ENCODE measurements at places on chromosomes 3 and 15.

- peak; percentile 93 for DNase-seq
Measured at GRCh38 chr3:3200632-3201212, 21.2 kb upstream of the CRBN start.

DNA sequence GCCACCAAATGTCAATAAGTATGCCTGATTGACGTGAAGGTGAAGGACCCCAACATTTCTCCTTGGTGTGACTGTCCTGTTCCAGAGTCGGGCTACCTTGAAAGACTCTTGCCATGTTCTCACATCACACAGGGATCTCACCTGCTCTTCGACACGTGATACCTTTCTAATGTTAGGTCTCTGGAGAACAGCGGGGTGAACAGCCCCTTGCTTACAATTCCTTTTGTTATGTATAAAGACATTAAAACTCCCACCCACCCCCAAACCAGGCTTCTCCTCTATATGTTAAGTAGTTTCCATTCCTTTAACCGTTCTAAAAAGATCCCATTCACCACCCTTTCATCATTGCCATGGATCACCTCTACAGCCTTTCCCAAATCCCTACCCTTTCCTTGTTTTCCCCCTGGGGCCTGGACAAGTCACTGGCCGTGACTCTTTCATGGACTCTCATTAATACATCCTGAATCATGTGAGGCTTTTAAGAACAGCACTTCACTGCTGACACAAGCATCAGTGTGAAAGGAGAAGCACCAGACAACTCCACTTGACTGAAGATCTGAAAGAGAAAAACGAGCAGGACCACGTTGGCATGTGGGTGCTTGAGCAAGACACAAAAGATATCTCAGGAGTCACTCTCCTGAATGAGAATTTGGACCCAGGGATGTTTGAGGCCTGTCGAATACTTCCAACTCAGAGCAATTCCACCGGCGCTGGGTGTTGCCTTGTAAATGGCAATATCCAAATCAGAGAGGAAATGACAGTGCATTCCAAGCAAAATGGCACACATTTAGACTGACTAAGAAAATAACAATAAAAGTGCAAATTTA, 115.0 kb downstream of the FOXP1 start:
- DNase-seq = no peak

GRCh38 chr15:32718227-32718820, 520 bp downstream of the GREM1 start:
- no peak for DNase-seq

GRCh38 chr3:8481380-8481779, 20.2 kb upstream of the LMCD1 start:
- DNase-seq = no peak

DNA sequence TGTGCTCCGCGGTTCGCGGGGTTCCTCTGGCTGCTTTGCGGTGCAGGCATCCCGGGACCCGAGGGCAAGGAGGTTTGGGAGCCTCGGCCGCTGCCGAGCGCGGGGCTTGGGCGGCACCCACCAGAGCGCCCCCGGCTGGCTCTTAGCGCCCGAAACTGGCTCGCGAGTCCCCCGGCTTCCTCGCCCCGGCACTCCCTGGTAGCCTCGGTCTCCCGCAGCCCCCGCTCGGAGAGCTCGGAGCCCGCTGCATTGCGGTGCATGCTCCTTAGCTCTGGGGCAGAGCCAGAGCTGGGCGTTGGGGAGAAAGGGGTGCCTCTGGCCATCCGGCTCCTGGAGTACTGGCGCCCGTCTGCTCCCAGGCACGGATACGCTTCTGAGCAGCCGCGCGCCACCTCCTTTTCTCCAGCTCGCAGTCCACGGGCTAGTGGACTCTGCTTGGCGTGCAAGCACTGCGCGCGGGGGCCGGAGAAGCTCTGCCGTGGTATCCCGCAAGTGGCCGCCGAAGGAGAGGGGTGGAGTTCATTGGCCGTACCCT, 753 bp downstream of the EPHB1 start:
- no peak for DNase-seq

DNA sequence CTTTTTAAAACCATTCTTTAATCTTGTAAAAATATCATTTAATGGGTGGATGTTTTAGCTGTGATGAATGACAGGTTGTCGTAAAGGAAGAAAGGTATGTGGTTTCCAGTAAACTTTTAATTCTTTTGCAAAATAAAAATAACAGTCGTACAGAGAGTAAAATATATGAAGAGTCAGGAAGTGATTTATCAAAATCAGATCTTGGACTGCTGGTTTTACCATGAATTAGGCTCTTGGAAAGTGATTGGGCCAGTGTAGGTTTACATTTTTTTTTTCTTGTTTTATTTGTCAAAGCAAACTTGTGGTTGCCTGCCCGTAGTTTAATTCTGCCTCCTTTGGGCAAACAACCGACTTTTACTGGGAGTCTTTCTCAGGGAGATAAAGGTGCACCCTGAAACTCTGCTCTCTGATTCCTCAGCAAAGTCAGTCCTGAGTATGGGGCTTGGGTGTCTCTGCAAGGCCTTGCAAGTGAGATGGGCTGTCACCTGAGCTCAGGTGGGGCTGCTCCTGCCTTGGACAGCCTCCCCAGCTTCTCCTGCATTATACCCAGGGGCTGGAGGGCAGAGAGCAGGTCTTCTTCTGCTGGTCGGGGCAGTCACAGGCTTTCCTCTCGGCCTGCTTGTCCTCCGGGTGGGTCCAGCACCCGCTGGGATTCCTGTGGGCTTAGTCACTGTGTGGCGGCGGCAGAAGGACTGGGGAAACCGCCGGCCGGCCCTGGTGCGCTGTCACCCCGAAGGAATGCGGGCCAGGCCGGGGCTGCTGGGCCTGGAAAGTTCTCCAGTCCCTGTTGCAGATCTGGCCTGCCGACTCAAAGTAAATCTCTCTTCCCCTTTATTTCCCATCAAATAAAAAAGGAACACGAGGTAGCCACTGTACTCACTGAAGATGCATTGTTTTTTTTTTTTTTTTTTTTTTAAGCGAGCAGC, 79.0 kb downstream of the IGF1R start:
- peak; percentile 86 for DNase-seq

- DNase-seq = no peak
Measured at GRCh38 chr3:166285001-166285400, 447.8 kb upstream of the BCHE start.

DNA sequence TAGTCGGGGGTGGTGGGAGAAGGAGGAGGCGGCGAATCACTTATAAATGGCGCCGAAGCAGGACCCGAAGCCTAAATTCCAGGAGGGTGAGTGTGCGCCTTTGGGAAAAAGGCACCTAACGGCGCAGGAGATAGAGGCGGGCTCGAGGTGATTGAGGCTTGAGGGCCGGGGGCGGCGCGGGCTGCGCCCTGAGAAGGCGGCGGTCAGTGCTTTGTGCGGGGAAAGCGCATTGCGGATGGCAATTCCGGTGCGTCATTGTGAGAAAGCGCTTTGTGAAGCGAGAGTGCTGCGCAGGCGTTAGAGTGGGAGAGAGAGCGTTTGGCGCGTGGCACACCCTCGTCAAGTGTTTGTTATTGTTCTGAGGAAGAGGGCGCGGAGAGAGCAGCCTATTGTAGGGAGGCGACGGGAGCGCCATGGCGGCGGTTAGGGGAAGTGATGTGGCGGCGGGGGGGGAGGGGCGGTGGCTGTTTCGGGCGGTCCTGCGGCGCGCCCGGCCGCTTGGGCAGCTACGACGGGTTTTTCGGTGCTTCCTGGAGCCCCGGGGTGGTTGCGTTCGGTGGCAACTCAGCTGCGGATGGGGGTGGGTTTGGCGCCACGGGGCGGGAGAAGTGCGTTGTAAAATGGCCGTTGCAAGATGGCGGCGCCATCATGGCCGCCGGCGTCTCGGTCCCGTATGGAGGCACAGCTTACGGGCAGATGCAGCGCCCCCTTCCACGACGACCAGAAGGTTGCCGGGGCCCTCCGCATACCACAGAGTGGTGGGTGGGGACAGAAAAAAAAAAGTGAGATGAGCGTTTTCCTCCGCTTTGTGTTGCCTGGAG, 492 bp downstream of the MORF4L1 start:
- DNase-seq = peak; percentile 96

DNA sequence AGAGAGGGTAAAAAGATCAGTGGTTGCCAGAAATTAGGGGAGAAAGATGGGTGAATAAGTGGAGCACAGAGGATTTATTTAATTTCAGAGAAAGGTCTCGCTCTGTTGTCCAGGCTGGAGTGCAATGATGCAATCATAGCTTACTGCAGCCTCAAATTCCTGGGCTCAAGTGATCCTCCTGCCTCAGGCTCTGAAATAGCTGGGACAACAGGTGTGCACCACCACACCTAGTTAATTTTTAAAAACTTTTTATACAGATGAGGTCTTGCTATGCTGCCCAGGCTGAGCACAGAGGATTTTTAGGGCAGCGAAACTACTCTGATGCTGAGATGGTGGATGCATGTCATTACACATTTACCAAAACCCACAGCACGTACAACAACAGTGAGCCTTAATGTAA, 20.9 kb upstream of the TLE3 start:
- no peak for DNase-seq

GRCh38 chr3:135034891-135035440, 239.9 kb downstream of the EPHB1 start:
- DNase-seq = no peak

DNA sequence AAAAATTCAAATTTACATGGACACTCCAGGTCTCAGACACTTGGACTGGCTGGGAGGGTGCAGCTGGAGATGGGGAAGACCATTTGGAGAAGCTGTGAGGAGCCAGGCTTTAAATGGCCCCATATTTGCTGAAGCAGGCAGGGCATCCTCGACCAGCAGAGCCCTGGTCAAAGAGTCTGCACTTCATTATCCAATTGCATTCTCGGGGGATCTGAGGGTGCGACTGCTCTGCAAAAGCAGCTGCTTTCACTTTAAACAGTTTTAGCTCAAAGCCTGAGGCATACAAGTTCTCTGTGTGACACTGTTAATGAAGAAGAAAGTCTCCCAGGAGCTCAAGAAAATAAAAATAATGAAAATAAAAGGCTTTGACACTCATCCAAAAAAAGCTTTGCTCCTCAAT, 98.0 kb upstream of the SLC25A36 start:
- DNase-seq = no peak

DNA sequence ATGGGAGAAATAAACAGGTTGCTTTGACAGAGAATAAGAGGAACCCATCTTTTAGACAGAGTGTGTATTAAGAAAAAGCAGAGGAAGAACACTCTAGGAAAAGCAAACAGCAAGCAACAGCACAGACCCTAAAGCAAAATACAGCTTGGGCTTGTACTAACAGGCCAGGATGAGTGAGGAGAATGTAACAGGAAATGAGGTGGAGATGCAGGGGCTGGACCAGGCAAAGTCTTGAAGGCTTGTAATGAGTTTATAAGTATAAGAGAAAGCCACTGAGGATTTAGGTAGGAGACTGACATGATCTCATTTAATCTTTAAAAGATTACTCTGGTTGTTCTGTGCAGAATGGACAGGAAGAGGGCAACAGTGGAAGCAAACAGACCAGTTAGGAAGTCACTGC, 4.9 kb downstream of the UBR1 start:
- DNase-seq = no peak

GRCh38 chr15:100484443-100484842, 44.3 kb downstream of the CERS3 start:
- DNase-seq = no peak

DNA sequence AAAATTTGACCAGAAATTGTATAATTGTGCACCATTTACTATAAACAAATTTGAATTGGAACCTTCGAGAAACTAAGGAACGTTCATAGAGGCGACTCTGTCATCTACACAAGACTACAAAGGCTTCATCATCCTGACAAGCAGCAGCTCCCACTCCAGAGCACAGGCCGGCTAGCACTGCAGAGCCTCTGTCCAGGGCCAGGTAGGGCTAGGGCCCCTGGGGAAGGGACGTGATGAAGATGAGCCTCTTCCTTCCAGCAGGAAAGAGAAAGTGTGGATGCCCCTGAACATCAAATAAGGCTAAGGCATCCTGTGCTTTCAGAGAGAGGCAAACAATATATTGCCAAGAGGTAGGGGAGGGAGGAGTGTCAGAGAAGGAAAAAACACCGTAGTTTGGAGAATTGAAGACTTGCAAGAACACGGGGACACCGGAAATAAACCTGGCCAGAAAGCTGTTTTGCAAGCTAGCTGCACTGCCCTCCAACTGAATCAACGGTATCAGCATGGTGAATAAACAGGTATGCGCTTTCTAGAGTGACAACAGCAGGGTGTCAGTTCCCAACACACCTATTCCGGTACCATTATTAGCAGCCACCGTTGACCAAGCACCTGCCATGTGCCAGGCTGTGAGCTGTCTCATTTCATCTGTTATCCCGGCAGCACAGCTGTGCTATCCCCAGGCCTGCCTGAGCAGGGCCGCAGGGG, 12.4 kb downstream of the XXYLT1 start:
- DNase-seq = peak; percentile 49

DNA sequence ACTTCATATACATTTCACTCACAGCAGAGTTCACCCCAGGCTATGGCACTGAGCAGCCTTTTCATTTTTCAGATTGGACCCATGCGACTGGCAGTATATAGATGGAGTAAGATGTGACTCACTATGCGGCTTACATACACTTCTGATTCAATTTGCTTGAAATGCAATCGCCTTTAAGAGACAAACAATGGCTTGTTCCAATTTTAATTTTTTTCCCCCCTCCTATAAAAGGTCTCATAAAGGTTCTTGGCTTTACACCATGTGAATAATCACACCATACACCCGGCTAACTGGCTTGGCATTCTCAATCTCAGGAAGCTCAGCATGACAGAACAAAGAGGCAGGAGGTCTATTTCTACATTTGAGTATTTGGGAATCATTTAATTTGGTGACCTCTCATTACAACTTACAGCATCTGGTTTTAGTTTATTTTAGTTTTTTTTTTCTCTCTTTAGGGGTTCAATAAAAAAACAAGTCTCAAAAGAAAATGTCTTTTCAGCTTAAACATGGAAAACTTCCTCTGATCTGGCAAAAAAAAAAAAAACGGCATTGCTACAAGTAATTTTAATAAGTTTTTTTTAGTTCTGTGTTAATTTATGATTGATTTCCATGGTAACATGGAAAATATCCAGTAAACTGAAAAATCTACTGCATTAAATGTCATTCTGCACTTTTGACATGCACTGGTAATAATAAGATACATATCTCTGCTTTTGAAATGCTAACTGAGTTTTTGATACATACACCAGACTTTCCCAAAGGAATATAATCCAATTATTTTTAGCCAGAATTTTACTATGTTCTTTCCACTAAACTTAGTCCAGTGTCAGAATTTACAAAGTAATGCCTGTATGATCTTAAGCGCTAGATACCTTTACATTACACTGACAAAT, 38.8 kb downstream of the GADL1 start:
- peak; percentile 46 for DNase-seq

- DNase-seq = no peak
Measured at GRCh38 chr3:166499636-166500035, 662.4 kb upstream of the BCHE start.

DNA sequence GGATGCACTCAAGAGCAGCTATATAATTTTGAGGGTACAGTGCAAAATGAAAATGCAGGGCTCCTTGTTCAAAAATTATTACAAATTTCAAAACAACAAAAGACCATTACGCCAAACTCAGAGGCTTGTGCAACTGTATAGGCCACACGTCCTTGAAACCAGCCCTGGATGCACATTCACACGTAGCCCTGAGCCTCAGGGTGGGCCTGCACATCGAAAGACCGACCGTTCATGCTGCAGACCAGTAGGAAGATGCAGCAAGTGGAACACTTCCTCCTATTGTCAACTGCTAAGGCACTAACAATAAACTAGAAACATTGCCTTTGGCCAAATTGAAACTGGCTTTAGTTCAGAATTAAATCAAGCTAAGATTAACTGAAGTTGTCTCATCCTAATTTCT, 174.7 kb downstream of the SHOX2 start:
- no peak for DNase-seq

GRCh38 chr3:128260275-128260674, 107.0 kb downstream of the EEFSEC start:
- DNase-seq = no peak

- no peak for DNase-seq
Measured at GRCh38 chr3:65664446-65664845, 374.3 kb downstream of the MAGI1 start.
